EH (cell line): ENCODE measurements at places on chromosomes 12 and 14.

DNA sequence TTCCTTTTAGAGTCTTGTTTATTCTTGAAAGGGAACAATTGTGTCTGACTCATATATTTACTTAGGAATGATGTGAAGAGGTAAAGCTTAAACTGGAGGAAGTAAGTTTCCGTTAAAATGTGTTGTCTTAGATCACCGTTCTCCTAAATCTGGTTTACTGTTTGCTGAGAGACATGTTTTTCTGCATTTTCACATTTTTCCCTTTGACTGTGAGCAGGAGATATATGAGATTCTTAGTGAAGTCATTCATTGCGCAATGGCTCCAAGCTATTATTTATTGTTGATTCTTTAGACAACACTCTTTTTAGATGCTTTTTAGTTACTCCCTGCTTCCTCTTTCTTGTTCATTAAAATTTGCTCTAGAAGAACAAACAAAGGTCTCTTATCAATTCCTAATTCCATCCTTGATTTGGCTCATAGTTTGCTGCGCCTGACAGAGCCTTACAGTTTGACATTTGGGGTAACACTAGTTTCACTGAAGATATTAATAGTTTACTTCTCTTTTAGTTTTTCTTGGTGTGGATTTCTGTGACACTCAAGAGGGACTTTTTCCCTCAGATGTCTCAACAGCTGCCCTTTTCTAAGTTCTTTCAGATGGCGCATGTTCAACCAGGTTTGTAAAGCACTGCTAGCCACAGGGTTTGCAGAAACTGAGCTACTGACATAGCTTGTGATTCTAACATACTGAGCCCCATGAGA lies 11.4 kb downstream of the CLECL1 start:
- DNase-seq: no peak

DNA sequence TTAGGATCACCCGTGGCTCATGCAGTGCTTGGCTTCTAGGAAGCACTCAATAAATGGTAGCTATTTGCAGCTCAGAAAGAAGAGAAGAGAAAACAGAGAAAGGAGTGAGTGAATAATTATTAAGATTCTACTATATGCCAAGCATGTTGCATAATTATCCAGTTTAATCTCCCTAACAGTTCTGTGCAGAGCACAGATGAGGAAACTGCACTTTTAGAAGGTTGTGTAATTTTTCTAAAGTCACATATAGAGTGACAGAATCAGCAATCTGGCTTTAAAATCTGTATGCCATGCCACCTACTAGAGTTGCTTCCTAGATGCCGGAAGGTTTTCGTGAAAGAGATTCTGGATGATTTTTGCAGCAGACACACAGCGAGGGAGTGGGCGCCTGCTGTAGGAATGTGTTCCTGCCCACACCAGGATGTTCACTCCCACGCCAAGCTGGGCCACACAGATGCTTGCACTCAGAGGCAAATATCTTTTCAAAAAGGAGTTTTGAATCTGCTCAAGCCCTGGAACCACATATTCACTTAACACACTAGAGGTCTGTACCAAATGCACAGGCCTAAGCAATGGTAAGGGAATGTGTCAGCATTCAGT lies 50.2 kb upstream of the SMCO2 start:
- DNase-seq: no peak

GRCh38 chr14:53152184-53152886 lies 788 bp downstream of the DDHD1 start:
- DNase-seq: peak; percentile 55

- DNase-seq: no peak
Observed at GRCh38 chr14:101461891-101462290, 99.4 kb upstream of the DIO3 start.

DNA sequence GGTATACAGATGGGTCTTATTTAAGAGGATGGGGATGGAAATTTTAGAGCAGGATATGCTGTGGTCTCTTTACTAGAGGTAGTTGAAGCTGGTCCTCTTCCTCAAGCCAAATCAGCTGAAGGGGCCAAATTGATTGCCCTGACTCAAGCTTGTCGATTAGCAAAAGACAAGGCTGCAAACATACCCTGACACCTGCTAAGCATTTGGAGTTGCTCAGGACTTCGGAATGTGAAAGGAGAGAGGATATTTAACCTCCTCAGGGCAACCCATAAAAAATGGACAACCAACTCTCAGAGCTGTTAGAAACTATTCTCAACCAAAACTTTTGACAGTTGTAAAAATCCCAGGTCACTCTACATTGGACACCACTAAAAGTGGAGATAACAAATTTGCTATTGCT lies 15.6 kb downstream of the PTGDR start:
- DNase-seq: peak; percentile 11

DNA sequence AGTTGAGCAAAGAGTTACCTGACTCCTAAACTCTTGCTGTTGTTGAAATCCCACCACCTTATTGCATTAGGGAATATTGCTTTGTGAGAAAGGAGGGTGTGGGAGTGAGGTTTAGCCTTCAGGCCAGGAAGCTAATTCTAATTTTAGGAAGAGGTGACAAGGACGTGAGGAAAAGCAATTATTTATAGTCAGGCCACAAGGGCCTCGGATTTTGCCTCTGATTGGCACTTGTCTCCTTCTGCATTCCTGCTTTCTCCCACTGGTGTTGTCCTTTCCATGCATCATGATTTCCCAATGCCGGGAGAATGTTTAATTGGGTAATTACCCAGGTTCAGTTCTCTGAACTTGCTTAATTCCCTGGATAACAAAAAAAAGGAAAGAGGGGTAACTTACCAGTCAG lies 37.9 kb upstream of the SLC38A2 start:
- DNase-seq: peak; percentile 37

- no peak for DNase-seq
Observed at GRCh38 chr12:27730097-27730588, 19.5 kb downstream of the MRPS35 start.

- DNase-seq: peak; percentile 88
Observed at GRCh38 chr12:74890237-74890599, 319.4 kb downstream of the KCNC2 start.

GRCh38 chr12:92739113-92739512 lies 36.3 kb downstream of the PLEKHG7 start:
- DNase-seq: peak; percentile 22

- peak; percentile 17 for DNase-seq
Observed at GRCh38 chr14:50447461-50447860, 50.8 kb upstream of the CDKL1 start.

GRCh38 chr14:50830044-50830931 lies 674 bp downstream of the NIN start:
- peak; percentile 55 for DNase-seq

DNA sequence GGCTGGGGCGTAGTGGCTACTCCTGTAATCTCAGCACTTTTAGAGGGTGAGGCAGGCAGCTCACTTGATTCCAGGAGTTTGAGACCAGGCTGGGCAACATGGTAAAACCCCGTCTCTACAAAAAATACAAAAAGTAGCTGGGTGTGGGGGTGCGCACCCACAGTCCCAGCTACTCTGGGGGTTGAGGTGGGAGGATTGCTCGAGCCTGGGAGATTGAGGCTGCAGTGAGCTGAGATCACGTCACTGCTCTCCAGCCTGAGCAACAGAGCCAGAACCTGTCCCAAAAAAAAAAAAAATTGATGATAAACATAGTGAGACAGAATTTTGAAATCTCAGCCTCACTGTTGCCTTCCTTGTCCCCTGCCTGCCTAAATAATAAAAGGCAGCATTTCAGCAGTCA lies 40.0 kb downstream of the PTPN11 start:
- DNase-seq: no peak

DNA sequence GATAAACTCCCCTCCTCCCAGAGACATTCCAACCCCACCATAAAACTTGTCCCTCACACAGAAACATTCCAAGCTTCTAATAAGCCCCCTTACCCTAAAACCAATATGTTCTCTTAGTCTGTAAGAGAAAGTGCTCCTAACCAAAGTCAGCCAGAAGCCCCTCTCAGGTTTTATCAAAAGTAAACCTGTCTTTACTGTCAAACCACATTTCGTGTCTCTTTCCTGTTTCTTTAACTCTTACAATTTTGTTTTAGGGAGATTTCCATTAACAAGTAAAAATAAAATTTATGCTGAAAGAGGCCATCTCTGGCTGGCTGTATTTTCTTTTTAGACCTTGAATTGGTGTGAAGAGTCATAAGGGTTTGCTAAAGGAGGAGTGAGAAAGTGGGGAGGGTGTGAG lies 29.8 kb upstream of the CAPRIN2 start:
- no peak for DNase-seq

- no peak for DNase-seq
Observed at GRCh38 chr12:52066346-52067080, 3.3 kb upstream of the ATG101 start.

- DNase-seq: no peak
Observed at GRCh38 chr12:106747973-106748436, 26.5 kb upstream of the RIC8B start.

DNA sequence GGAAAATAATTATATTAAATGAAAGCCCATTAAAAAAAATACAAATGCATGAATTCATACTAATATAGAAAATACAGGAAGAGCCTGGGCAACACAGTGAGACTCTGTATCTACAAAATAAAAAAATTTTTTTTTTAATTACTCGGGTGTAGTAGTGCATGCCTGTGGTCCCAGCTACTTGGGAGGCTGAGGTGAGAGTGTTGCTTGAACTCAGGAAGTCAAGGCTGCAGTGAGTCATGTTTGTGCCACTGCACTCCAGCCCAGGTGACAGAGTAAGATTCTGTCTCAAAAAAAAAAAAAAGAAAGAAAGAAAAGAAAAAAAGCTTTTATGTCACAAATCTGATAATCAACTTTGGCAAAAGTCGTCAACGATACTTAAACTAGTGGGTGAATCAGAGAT lies 80.6 kb upstream of the PLEKHA5 start:
- peak; percentile 34 for DNase-seq

DNA sequence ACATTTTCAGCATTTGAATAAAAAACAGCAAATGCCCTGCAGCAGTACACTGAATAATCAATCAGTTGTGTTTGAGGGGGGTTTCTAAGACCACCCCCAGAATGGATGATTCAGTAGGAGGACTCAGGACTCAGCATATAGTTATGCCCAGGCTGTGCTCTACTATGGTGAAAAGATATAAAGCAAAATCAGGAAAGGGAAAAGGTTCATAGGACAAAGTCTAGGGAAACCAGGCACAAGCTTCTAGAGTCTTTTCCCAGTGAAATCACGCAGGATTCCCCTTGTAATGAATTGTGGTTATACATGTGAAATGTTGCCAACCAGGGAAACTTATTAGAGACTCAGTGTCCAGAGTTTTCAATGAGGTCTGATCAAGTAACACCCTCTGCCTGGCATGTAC lies 25.0 kb upstream of the SLC17A8 start:
- DNase-seq: no peak

DNA sequence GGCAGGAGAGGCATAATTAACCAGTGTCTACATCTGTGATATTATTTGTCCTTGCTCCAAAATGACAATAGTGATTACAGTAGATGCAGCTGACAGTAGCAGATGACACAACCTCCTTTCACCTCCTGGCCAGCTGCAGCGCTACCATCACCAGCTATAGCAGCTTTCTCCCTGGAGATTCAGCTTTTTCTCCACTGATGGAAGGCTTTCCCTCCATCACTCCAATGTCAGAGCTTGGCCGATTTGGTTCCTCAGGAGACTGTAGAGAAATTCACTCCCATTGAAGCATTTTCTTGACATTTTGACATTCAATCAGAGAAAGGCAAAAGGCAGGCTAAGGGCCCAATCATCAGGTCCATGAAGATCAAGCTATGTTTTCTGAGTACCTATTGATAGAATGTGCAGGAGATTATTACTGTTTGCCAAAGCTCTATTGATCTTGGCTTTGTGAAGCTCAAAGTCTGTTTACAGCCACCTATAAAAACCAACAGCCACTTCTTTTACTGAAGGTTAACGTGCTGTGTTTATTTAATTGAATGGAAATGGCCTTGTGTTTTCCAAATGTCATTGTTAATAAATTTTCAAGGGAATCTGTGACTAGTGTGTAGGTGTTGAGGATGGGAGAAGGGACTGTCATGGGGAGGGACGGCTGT lies 785.1 kb downstream of the DIO2 start:
- no peak for DNase-seq

GRCh38 chr12:65695113-65695865 lies 129.0 kb upstream of the HMGA2 start:
- peak; percentile 99 for DNase-seq

DNA sequence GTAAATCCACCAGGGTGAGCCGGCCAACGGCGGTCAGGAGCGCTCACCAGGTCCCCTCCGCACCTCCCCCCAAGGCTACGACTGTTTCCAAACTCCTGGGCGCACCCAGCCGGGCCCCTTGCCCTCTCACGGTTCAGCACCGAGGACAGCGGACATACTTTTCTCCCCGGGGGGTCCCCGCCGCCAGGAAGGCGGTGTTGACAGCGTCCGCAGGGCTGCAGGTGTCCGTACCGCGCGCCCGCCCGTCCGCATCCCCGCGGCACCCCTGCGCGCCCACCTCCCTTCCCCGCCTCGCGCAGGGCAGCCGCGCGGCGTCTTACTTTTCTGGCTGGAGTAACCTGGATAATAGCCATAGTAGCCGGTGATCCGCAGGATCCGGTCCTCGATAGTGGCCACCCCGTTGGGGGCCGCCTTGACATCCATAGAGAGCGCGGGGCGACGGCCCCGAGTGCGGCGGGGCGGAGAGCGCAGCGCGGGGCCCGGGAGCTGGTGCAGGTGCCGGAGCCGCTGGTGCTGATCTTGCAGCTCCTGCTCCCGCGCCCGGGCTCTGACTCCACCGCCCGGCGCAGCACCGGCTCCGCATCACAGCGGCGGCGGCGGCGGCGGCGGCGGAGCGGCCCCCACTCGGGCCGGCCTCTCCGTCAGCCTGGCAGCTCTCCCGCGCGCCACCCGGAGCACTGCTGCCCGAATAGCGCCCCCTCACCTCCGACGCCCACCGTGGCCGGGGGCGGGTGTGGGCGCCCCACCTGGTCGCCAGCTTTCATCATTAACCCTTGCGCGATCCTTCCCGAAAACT lies at the start of gene SLC35F4:
Gene SLC35F4, minus strand, starts transcription at position 690 of the 796 bp plus-strand sequence.
- DNase-seq: peak; percentile 4

GRCh38 chr14:99284254-99285004 lies 12.4 kb upstream of the BCL11B start:
- DNase-seq: no peak

- DNase-seq: no peak
Observed at GRCh38 chr14:104797115-104798044, 1.8 kb upstream of the AKT1 start.

GRCh38 chr14:105069871-105070759 lies 4.9 kb upstream of the GPR132 start:
- DNase-seq: peak; percentile 35

- no peak for DNase-seq
Observed at GRCh38 chr14:93546642-93547041, 115.9 kb downstream of the UNC79 start.

- DNase-seq: peak; percentile 99
Observed at GRCh38 chr14:74571901-74572725, 39.9 kb downstream of the LTBP2 start.

- DNase-seq: no peak
Observed at GRCh38 chr14:59465316-59466135, at the start of gene GPR135. Gene GPR135 (minus strand): TSS chr14:59465380. CDS start chr14:59465226, 154 bp downstream.

GRCh38 chr12:4006743-4007142 lies 133.5 kb upstream of the PARP11 start:
- no peak for DNase-seq
